Activated CD4-positive, alpha-beta T cell treated with anti-CD3 and anti-CD28 coated beads, Interleukin-2, Interleukin-4, amounts not matched to agents 100 ng/mL and 50 ng/mL, durations not matched to agents 16 hours and 8 hours (primary cell): ENCODE measurements at places on chromosomes 7 and 10.

DNA sequence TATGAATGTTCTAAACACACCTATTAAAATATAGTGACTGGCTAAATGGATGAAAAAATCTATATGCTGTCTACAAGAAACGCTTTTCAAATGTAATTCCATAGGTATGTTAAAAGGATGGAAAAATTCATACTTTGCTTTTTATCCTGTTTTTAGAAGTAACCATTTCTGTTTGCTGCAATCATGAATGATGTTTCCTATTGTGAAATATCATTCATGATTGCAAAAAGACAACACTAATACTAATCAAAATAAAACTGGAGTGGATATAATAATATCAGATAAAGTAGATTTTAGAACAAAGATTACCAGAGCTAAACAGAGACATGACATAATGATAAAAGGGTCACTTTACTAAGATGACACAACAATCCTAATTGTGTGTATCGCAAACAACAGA lies 138.2 kb downstream of the FANK1 start:
- no peak for DNase-seq

- DNase-seq: no peak
These were observed 265.1 kb downstream of the CCSER2 start for GRCh38 chr10:84593506-84593905.

GRCh38 chr10:4359003-4359402 lies 467.0 kb upstream of the AKR1E2 start:
- DNase-seq: no peak

DNA sequence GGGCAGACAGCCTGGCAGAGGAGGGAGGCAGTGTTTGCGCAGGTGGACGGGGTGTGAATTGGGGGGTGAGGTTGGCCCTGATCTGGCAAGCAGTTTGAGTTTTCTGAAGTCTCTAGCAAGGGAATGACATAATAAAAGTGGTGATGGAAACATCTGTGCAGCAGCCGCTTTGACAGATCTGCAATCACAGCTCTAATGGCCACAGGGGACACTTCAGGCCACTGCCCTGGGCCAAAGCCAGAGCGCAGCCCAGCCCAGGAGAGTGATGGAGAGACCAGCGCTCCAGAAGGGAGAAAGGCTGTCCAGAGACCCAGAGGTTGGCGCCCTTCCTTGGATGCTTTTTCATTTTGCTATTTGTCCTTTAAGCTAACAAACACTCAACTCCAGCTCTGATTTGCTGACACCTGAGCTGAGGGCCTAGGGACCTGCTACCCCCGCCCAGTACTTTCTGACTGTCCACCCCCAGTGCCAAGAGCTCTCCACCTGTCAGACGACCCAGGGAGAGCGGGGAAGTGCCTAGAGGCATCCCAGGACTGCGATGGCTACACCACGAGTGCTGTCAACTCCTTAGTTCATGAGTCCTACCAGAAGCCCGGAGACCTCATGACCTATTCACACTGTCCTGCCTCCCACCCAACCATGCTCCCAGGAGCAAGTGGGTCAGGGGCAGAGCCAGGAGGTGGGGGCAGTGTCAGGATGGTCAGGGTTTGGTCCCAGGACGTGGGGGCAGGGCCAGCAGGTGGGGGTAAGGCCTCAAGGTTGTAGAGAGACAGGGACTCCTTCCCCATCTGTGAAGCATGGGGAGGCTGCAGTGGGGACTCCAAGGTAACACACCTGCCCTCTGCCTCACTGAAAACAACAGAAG lies 112.6 kb downstream of the PRKAG2 start:
- DNase-seq: no peak

DNA sequence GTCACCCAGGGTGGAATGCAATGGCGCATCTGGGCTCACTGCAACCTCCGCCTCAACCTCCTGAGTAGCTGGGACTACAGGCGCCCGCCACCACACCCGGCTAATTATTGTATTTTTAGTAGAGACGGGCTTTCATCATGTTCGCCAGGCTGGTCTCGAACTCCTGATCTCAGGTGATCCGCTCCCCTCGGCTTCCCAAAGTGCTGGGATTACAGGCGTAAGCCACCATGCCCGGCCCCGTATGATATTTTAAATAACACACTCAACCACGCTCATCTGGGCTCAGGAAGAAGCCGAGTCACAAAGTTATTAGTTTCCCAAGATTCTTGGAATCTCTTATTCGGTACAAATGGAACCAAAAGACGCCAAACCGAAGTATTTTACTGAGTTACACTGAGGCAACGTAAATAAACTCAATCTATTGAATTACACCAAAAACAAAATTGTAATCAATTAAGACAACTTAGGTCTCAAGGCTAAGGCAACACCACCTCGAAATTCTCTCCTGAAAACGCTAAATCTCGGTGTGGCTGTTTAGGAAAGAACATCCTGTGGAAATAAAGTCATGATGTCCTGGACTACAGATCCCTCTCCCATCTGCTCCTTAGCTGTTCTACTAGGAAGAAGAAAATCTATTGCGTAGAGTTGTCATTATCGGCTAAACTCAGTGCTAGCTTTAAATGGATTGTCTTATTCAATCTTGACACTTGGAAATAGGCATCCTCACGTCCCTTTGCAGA lies 910 bp downstream of the ARHGAP19 start:
- no peak for DNase-seq

- no peak for DNase-seq
These were observed 62.6 kb upstream of the MTPN start for GRCh38 chr7:136039577-136040345.

DNA sequence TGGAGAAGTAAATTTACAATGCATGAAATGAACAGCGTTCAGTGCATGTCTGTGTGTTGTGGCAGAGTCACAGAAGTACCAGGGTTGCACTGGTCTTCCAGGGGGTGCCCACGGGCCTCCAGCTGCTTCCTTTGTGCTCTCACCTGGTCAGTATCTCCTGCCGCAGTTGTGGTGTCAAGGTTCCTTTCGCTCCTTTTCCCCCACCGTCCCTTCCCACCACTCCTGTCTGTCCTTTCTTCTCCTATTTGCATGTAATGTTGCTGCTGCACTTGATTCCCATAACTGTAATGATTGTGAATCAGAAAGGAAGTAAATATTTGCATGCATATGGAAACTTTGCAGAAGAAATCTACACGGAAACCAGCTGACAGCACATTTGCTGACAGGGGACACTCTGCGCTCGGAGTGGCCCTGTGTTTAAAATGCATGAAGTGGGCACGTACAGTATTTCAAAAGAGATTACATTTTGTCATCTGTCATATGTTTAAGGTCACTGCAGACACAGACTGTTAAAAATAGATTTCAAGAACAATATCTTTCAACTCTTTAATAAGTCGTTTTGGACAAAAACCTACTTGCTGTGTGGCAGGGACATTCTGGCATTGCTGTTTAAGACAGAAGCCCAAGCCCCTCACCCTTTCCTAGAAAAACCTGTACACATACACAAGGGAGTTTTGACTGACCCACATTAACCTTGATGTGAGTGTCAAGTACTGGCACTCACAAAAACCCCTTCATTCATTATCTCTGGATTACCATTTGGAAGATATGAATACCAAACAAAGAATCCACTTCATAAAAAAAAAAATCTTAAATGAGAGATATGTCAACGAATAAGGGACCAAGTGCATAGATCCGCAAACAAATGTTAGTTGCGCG lies 336.7 kb upstream of the KLF6 start:
- DNase-seq: peak; percentile 24

DNA sequence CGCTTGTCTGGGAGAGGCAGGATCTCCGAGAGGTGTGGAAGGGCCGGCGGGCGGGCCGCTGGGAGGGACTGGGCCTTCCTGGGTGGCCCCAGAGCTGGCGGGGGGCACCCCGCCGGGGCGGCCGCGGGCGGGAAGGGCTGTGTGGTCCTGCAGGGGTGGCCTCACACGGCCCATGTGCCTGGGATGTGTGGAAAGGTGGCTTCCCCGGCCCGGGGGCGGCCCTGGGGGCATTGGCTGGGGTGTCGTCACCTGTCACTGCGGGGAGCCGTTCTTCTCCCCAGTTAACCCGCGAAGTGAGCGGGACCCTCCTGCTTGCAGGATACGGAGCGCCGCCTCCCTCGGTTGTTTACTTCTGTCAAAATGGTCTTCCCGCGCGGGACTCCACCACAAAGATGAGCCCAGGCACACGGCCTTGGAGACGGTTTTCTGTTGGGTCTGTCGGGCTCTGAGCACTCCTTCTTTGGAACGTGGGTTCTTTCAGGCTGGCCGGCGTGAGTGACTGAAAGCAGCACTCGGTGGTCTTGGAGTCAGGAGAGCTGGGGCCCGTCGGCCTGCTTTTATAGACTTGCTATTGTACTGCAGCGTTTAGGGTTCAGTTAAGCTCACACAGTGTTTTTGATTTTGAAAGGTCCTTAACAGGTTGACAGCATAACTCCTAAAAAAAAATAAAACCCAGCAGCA lies 700 bp downstream of the SMC3 start:
- DNase-seq: peak; percentile 52

GRCh38 chr7:47751043-47751442 lies 169.1 kb upstream of the TNS3 start:
- no peak for DNase-seq

DNA sequence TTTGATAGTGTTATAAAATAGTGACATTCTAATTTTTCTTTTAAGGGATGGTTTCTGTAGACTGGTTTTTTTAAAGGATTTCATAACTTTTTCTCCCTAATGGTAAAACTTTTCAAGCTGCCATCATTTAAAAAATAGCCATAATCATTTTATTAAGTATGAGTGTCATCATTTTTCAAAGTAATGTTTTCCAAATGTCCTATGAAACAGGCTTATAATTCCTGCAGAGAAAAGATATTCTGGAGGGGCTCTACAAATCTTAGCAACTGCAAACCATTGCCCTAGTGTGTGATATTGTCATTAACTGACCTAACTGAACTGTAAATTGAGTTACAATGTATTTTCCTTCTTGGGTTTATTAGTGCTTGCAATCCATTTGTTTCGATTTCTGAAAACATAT lies 226.0 kb downstream of the BBS9 start:
- no peak for DNase-seq

GRCh38 chr7:28205506-28205905 lies 24.9 kb upstream of the JAZF1 start:
- DNase-seq: no peak

DNA sequence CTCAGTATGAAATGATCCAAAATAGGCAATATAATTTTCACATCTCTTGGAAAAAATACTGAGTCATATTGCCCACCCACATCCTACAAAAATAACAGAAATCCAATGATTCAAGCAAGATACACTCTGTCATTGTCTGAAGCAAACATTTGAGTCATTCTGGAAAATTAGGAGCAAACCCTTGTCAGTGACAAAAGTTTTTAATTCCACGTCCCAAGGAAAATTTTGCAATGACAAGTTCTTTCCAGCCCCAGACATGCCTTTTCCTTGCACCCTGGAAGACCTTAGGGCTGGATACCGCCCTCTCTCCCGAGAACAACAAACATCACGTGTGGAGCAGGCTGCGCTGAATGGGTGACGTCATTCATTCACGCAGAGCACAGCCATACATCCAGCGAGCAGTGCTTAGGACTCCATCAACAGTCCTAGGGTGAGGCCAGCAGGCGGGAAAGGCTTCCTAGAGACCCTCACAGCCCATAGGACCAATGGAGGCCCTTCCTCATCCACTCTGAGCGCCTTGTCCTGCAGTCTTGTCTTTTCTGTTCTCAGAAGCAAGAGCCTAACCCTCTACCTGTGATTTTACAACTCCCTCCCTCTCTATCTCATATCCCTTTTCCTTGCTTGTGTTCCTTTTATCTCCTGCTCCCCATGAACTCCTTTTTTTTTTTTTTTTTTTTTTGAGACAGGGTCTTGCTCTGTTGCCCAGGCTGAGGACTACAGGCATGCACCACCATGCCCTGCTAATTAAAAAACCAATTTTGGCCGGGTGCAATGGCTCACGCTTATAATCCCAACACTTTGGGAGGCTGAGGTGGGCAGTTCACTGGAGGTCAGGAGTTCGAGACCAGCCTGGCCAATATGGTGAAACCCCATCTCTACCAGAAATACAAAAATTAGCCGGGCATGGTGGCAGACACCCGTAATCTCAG lies 23.5 kb upstream of the KDM7A start:
- no peak for DNase-seq

GRCh38 chr10:95133016-95133752 lies 60.9 kb upstream of the ACSM6 start:
- DNase-seq: peak; percentile 85

DNA sequence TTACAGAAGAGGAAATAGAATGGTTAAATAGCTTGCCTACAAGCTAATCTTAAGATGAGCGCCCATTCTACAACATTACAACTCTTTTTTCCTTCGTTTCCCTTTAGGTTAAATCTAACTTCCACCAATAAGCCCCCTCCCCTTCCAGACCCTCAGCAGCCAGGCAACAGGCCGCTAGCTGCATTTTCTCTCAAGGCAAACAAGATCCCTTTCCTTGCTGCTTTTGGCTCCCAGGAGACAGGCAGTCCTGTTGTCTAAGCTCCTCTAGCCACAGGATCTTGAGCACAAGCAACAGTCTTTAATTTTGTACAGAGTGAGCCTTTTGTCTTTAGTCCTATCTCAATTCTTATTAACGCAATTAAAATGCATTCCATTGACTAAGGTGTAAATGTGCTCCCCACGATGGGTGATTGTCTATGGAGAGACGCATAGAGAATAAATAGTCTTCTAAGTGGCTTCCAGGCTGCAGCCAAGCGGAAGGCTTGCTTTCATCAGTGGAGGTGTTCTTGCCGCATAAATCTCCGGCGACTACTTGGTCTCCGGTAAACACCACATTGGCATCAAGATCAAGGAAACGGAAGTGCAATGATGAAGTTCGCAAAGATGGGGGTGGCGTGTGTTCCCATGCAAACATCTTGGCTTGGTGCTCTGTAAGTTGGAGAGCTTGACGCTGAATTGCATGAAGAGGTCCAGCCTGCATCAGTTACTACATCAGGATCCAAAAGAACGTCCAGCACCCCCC lies 181.9 kb upstream of the LYZL2 start:
- DNase-seq: no peak

GRCh38 chr7:157016024-157016351 lies 5.5 kb upstream of the MNX1 start:
- DNase-seq: no peak

DNA sequence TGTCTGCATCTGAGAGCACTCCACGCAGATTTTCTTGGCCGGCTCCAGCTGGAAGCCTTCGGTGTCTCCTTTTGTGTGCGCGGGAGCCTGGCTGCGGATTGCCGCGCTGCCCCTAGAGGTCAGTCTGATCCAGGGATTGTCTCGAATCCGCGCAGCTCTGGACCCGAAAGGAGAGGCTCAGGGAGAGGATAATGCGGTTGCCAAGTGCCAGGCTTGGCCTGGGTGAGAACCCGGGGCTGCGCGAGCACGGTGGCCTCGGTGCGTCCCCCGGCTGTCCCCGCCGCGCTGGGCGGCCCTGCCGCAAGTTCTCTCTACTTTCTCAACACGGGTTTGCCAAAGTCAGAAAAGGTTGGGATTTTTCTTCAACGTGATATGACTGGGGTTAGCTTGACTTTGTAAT lies 140.9 kb downstream of the ADCYAP1R1 start:
- peak; percentile 17 for DNase-seq

DNA sequence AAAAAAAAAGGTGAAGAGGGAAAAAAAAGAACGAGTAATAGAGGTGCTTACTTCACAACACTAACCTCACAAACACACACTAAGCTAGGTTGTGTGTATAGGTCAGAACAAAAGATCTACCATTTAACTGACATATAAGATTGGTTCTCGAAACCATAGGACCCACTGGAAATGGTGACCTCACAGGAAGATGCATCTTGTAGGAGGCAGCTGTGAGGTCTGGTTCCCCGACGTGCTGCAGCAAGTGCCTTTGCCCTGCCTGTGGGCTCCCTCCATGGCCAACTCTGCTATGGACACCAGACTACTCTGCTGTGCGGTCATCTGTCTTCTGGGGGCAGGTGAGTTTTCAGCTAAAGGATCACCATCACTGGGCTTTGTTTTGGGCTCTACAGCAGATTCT lies 133.8 kb upstream of the PRSS1 start:
- no peak for DNase-seq
